ENCODE measurements at places on chromosomes 2 and 18.

DNA sequence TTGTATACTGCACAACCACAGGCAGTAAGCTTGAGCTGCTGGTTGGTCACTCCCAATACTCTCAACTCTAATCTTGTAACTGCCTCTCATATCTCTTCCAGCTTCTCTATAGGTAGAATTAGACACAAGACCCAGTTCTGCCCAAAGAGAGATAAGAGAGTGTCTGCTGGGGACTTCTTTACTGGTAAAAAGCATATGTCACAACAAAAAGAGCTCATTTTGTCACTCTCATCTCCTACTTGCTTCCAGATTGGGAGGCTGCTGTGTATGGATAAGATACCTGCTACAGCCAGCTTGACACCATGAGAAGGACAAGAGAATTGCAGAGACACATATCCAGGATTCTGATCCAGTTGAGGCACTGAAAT is 165.2 kb downstream of the PTH2R start:
- no peak for DNase-seq

DNA sequence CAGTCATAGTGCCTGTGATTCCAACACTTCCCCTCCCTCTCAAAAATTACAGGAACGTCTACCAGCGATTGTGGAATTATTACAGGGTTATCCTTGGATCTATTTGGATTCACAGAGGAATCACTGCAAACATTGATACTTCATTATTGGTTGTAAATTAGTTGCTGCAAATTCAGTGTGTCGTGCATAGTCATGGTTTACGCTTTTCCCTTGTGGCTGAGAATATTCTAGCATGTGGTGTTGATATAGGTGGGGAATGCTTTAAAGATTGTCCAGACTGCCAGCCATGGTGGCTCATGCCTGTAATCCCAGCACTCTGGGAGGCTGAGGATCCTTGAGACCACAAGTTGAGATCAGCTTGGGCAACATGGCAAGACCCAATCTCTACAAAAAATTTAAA is 48.7 kb upstream of the PDK1 start:
- no peak for DNase-seq

GRCh38 chr2:149808556-149808955 is 221.0 kb upstream of the MMADHC start:
- no peak for DNase-seq

GRCh38 chr2:200405599-200406298 is 99.3 kb downstream of the SPATS2L start:
- DNase-seq, result no peak

DNA sequence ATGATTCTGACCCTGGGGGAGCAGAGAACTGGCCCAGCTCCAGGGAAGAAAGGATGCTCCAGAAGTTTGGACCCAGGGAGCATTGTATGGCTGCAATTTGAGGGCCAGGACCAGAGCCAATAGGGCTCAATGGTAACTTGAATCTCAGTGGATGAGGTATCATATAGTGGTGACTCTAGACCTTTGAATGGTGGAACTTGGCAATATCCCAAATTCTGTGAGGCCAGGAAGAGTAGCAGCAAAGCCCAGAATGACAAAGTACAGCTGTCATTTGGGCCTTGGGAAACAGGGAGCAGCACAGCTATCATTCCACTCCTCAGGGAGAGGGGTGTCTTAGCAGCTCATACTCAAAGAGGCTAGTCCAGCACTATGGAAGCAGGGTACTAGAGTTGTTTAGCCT is 332.9 kb upstream of the RBMS1 start:
- DNase-seq, result no peak

DNA sequence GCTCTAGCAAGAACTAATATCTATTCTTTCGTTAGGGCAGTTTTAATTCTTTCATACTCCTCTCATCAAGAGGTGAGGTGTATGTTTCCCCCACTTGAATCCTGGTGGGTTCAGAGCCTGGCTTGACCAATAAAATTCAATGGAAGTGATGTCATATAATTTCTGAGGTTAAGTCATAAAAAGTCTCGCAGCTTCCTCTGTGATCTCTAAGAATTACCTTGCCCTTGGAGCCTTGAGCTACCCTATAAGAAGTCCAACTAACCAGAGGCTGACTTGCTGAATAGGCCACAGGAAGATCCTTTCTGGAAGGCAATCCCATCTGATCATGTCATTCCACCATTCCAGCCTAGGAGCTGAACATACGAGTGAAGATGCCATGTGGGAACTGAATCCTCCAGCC is 26.1 kb upstream of the INO80D start:
- DNase-seq, result no peak

DNA sequence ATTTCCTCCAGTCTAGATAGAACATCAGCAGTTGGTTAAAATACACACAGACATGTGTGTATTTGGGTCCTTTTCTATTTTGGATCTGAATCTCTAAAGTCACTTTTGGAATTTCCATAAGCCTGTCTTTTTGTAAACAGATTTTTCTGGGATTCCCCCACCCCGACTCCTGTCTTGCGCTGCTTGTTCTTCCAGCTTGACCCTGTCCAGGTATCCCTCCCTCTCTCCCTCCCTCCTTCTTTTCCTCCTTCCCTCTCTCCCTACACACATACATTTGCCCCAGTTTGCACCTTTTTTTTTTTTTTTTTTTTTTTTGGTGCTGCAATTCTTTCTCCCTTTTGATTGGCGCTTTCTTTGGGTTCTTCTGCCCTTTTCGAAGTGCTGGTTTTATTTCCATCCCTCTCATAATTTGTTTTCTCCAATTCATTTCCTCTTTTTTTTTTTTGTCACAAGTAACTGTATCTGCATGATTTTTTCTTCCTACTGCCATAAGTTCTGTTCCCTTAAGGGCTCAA is 114.8 kb upstream of the SERTAD2 start:
- DNase-seq, result no peak

- no peak for DNase-seq
Measured at GRCh38 chr2:147096671-147097070, 748.2 kb upstream of the ACVR2A start.

- no peak for DNase-seq
Measured at GRCh38 chr2:149451417-149452165, 121.2 kb downstream of the LYPD6 start.

DNA sequence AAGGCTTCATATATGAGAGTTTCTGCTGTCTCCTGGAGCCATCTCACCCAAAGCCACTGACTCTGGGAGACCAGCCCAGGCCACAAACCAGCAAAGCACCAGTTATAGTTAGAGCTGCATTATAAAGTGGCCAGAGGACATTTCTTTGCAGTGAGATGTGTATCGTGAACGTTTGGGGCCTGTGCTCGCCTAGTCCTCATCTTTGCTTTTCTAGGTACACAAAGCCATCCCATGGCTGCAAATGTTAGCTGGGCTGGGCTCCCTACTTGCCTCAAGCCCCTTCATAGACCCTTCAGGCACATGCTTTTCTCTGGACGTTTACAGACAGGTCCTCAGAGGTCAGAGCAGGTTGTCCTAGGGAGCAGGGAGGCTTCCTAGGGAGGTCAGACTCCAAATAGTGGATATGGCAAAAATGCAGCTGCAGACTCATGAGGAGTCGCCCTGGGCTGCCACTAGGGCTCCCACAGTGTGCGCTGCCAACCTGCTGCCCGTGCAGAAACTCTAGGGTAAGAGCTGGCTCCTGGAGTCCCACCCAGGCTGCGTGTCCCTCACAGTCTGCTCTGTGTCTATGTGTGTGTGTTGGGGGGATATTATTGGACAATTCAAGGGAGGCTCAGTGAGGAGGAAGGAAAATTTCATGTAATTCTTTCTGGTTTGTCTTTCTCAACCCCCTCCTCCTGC is 141.0 kb downstream of the RPIA start:
- DNase-seq, result no peak

GRCh38 chr2:107747964-107748583 is 78.6 kb upstream of the RGPD4 start:
- DNase-seq, result no peak

GRCh38 chr2:84427235-84428138 is 31.6 kb downstream of the SUCLG1 start:
- no peak for DNase-seq

GRCh38 chr2:205139822-205140463 is 542.4 kb upstream of the NRP2 start:
- no peak for DNase-seq

- no peak for DNase-seq
Measured at GRCh38 chr2:160909781-160910242, 250.4 kb upstream of the TANK start.

GRCh38 chr2:144832048-144832447 is 312.1 kb upstream of the ZEB2 start:
- no peak for DNase-seq

DNA sequence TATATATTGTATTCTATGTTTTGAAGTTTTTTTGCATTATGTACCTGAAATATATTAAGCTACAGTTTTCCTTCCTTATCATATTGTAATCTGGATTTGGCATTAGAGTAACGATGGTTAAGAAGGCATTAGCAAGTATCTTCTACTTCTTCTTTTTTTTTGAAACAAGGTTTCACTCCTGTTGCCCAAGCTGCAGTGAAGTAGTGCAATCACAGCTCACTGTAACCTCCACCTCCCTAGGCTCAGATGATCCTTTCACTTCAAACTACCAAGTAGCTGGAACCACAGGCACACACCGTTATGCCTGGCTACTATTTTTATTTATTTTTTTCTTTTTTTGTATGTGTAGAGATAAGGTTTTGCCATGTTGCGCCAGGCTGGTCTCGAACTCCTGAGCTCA is 201.1 kb downstream of the ZNF804A start:
- no peak for DNase-seq

GRCh38 chr2:55842046-55842445 is 81.5 kb downstream of the EFEMP1 start:
- DNase-seq, result no peak

- no peak for DNase-seq
Measured at GRCh38 chr2:97701851-97702465, 11.4 kb upstream of the ZAP70 start.

DNA sequence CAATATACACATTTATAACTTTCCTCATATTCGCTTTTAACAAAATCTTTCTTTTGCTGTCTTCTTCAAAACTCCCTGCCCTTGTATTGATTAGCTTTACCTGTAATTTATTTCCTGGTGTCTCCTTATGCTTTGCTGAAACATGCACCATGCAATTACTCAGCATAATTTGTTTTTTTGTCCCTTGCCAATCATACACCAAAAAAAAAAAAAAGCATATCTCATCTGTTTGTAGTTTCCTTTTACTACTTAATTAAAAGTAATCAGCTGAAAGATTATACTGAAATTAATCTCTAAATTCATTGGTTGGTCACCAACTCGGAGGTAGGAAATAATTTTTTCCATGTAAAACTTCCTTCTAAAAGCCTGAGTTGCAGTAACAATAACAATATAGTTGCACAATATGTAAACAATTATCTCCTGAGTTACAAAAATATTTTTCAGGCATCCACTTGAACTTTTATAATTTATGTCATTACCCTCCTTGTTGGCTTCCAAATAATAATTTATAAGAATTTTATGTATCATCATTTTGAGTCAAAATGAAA is 53.0 kb upstream of the ROCK1 start:
- no peak for DNase-seq

DNA sequence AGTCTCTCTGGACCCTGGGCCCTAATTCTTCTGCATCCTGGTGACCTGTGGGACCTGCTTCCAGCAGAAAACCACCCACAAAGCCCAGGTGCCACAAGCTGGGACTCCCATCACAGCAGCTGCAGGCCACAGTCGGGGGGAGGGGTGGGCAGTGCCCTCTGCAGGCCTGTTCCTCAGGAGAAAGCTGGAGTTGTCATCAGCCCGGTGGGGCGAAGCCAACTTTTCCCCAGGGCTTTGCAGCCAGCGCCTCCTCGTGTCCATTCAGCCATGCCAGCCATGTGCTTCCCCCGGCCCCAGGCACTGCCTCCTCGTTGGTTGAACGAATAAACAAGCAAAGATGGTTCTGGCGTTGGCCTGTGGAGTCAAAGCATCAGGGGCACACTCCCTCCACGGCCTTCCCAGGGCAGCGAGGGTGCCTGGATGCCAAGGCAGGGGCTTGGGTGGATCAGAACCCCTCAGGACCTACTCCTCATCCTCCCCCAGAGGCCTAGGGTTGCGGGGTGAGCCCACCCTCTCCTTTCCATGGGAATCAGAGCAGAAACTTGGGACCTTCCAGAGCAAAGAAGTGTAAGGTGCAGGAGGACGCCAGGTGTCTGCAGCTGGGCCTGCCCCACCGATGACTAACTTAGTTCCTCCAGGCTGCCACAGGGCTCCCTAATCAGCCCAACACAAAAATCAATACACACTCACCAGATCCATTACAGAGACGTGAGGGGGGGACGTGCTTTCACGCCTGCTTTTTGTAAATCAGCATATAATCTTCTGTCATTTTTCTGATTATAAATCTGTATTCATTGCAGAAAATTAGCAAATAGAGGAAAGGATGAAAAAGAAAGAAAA is 75.7 kb upstream of the RAB6C start:
- no peak for DNase-seq

- peak; percentile 47 for DNase-seq
Measured at GRCh38 chr2:19863303-19864041, 38.3 kb downstream of the TTC32 start.

DNA sequence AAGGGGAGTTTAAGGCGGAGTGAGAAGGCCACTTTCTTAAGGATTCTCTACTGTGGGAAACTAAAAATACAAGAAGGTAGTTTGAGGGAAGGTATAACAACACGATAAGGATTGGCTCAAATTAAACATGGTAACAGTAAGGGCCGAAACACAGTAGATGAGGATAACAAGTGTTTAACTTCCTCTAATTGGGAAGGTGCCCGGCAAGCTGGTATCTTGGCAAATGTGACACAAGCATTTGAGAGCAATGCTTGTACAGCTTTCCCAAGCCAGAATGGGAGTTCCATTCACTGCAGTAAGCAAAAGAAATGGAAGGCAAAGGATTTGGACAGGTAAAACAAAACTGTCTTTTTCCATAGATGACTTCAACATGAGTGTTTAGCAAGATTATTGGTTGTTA is 19.8 kb downstream of the USP40 start:
- no peak for DNase-seq

DNA sequence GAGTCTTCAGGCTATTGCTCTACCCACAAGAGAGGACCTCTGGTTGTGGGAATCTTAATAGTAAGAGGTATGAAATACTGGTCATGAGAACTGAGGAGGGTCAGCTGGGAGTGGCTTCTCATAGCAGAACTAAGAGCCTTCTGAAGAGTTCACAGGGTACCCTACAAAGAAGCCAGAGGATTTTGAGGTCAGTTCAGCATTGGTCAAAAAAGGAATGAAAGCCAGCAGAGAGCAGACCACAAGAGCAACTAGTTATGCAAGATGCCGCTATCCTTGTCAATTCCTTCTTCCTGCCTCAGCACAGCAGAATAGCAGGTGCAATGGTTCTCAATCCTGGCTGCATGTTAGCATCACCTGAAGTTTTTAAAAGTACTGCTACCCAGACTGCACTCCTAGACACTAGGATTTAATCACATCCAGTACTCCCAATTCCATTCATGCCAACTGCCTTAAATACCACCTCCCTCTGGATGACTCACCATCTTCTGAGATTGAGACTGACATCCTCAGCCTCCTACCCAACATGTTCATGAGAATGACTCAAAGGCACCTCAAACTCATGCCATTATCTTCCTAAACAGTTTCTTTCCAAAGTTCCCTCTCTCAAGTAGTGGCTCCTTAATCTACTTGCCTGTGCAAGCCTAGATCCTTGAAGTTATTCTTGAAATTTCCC is 81.0 kb upstream of the RBMS1 start:
- DNase-seq, result no peak

- DNase-seq, result no peak
Measured at GRCh38 chr2:13791019-13791547, 841.4 kb upstream of the LRATD1 start.

- DNase-seq, result peak; percentile 38
Measured at GRCh38 chr2:134410831-134411231, 157.0 kb downstream of the MGAT5 start.

GRCh38 chr2:144516411-144516980 is 3.4 kb downstream of the ZEB2 start:
- no peak for DNase-seq

All from C1 segment of cervical spinal cord (tissue), 14 donors.